ENCODE measurements at places on chromosomes 3 and 15. TPM values are rescaled to one million over a fixed set of nuclear protein-coding genes. Genes with fewer than 3 reads are reported as not detected.

DNA sequence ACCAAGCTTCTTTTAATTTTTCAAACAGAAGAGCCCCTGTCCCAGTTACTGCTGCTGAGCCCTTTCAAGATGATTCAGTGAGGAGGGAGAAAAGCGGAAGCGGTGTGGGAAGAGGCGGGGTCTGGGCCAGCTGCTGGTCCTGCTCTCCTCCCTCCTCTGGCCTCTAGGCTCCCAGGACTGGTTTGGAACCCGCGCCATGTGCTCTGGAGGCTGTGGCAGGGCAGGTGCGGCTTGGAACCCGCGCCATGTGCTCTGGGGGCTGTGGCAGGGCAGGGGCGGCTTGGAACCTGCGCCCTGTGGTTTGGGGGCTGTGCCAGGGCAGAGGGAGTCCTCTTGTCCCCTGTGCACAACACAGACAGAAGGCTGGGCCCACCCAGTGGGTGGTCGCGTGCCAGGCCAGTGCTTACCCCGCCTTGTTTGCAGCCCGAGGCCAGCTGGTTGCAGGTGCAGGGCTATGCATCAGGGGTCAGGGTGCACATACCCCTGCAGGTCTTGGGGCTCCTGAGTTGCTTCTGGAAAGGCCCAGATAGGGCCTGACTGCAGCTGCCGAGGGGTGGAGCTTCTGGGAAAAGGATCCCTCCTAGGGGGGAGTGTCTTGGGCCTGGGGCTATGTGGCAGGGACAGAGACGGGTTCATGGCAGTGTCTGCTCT is 12.2 kb downstream of the ALG1L2 start:
- H3K4me3 ChIP-seq: no peak overlapping the region
- H3K27ac ChIP-seq: no peak overlapping the region
- peaks cover 4% of the 10 kb centered on the region for H3K27me3 ChIP-seq
- no peaks in the 10 kb centered on the region for H3K4me1 ChIP-seq
- H3K36me3 ChIP-seq: no peaks in the 10 kb centered on the region

GRCh38 chr15:45307230-45307924 is 55.3 kb downstream of the SLC28A2 start:
- DNase-seq: no peak
- H3K36me3 ChIP-seq: no peaks in the 10 kb centered on the region

The RAD54L2 gene
- 64.3 TPM for total RNA-seq

The LYZL4 gene
- total RNA-seq: not detected

The GOLGA6L9 gene
- total RNA-seq: 17.5 TPM

The HYAL1 gene
- total RNA-seq: 0.96 TPM

DNA sequence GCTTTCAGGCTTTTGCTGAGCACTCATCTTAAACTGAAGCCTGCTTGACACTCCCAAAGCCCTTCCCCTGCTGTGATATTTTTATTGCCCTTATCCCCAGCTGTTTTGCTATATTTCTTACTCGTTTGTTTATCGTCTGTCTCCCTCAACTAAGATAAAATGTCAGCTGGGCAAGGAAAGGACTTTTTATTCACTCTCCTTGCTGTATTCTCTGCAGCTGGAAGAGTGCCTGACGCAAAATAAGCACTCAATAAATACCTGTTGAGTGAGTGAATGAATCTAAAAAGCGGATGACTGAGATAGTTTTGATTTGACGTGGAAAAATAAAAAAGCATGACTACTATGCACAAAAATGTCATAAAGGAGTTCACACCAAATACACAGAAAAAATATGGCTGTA is 84.8 kb upstream of the POMGNT2 start:
- H3K27ac ChIP-seq: no peak overlapping the region
- H3K27me3 ChIP-seq: no peaks in the 10 kb centered on the region
- no peak for DNase-seq
- H3K36me3 ChIP-seq: peaks cover 6% of the 10 kb centered on the region
- H3K4me3 ChIP-seq: no peak overlapping the region
- peaks cover 3% of the 10 kb centered on the region for H3K4me1 ChIP-seq

GRCh38 chr15:68410466-68411342 is 21.3 kb downstream of the ITGA11 start:
- H3K36me3 ChIP-seq: no peaks in the 10 kb centered on the region
- no peak for DNase-seq
- H3K27ac ChIP-seq: no peak overlapping the region
- no peak overlapping the region for H3K4me3 ChIP-seq
- H3K27me3 ChIP-seq: peaks cover 4% of the 10 kb centered on the region

The TRANK1 gene
- 0.51 TPM for total RNA-seq

The MME gene
- 6.6 TPM for total RNA-seq

The NAA50 gene
- total RNA-seq: 42.5 TPM

The SLC38A3 gene
- total RNA-seq: not detected

- no peaks in the 10 kb centered on the region for H3K36me3 ChIP-seq
- H3K27ac ChIP-seq: no peak overlapping the region
- H3K27me3 ChIP-seq: no peaks in the 10 kb centered on the region
- no peak for DNase-seq
These were observed 55.8 kb upstream of the MYO5C start for GRCh38 chr15:52351206-52351908.

The CGGBP1 gene
- total RNA-seq: 57.1 TPM

DNA sequence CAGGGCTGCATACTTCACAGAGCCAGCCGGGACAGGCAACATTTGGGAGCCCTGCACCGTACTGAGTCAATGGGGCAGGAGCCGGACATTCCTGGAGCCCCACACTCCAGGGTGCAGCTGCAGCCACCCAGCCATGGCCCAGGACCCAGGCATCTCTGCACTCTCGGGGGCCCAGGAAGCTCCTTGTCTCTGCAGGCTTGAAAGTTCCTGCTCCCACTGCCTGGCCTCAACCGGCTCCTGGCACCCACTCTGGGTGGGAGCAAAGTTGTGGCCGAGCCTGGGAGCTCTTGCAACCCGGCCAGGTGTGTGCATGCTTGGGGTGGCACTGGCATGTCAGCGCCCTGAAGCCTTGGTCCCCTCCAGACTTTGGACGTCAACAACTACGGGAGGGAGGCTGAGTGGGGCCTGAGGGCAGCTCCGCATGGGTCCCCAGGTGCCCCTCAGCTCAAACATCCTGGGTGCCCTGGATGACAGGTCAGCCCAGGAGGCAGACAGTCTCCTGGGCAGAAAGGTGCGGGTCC is 833.5 kb upstream of the CADM2 start:
- H3K27me3 ChIP-seq: no peaks in the 10 kb centered on the region
- DNase-seq: no peak
- H3K36me3 ChIP-seq: no peaks in the 10 kb centered on the region
- no peak overlapping the region for H3K4me3 ChIP-seq
- H3K4me1 ChIP-seq: no peaks in the 10 kb centered on the region

- H3K4me1 ChIP-seq: no peaks in the 10 kb centered on the region
- DNase-seq: no peak
- no peaks in the 10 kb centered on the region for H3K36me3 ChIP-seq
- H3K27ac ChIP-seq: no peak overlapping the region
- H3K4me3 ChIP-seq: no peak overlapping the region
- H3K27me3 ChIP-seq: no peaks in the 10 kb centered on the region
These were observed 54.7 kb upstream of the USP3 start for GRCh38 chr15:63449731-63450130.

GRCh38 chr15:87224404-87224803 is 1032.1 kb downstream of the NTRK3 start:
- H3K4me3 ChIP-seq: no peak overlapping the region
- H3K36me3 ChIP-seq: no peaks in the 10 kb centered on the region
- peaks cover 2% of the 10 kb centered on the region for H3K27me3 ChIP-seq

The DAZL gene
- 0.51 TPM for total RNA-seq

DNA sequence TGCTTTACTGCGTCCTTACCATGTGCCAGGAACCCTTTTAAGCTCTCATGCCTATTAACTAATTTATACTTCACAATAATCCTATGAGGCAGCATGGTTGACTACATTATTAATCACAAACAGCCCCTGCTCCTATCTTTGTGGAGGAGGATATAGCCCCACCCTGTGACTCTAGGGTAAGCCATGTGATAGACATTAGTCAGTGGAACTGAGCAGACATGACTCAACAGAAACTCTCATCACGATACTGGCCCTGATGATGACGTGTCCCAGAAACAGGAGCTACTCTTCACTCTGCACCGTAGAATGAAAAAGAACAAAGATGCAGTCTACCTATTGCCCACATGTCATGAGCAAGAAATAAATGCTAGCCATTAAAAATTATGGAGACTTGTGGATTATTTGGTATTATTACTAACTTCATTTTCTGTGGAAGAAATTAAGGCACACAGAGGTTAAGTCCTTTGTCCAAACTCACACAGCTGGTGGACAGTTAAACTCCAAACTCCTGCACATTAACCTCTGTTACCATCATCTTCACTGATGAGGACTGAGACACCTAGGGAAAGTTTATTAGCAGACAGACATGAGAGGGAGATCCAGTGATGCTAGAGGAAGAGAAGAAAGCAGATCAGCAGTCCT is 51.2 kb downstream of the CFAP20DC start:
- no peak overlapping the region for H3K27ac ChIP-seq
- no peak overlapping the region for H3K4me3 ChIP-seq
- no peak for DNase-seq
- H3K4me1 ChIP-seq: peaks cover 6% of the 10 kb centered on the region

The TMEM207 gene
- total RNA-seq: not detected

The GCHFR gene
- 5.0 TPM for total RNA-seq

The MED12L gene
- 7.8 TPM for total RNA-seq

DNA sequence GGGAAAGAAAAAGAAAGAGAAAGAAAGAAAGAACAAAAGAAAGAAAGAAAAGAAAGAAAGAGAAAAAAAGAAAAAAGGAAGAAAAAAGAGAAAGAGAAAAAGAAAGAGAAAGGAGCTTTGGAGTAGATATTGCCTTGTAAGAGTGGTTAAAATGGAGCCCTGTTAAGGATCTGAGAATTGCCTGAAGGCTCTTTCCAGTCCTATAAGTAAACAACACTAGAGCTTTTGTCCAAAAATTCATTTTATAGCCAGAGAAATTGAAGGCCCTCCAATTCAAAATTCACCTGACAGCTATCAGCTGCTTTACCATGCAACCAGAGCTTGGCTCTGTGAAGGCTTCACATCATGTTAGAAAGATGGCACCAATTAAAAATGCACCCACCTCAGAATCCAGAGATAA is 102.1 kb upstream of the FRMD4B start:
- no peak overlapping the region for H3K27ac ChIP-seq
- no peak overlapping the region for H3K4me3 ChIP-seq
- H3K27me3 ChIP-seq: no peaks in the 10 kb centered on the region
- no peak for DNase-seq

The CEP70 gene
- 15.7 TPM for total RNA-seq

All from glutamatergic neuron (in vitro differentiated cells).